ENCODE measurements at places on chromosomes 6 and 20. TPM values are rescaled to one million over a fixed set of nuclear protein-coding genes. Genes with fewer than 3 reads are reported as not detected.

The TFAP2A gene
- 0.51 TPM for total RNA-seq

- DNase-seq, result no peak
Measured at GRCh38 chr6:34161857-34162515, 16.1 kb upstream of the GRM4 start.

- DNase-seq, result no peak
Measured at GRCh38 chr6:87257565-87257964, 64.8 kb upstream of the SMIM8 start.

DNA sequence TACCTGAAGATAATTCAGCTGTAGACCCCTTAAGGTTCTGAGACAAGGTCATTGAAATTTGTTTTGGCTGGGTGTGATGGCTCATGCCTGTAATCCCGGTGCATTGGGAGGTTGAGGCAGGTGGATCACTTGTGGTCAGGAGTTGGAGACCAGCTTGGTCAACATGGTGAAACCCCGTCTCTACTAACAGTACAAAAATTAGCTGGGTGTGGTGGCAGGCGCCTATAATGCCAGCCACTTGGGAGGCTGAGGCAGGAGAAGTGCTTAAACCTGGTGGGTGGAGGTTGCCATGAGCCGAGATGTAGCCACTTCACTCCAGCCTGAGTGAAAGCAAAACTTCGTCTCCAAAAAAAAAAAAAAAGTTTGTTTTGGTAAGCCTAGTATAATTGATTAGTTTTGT is 11.0 kb downstream of the SRSF3 start:
- no peak for DNase-seq

DNA sequence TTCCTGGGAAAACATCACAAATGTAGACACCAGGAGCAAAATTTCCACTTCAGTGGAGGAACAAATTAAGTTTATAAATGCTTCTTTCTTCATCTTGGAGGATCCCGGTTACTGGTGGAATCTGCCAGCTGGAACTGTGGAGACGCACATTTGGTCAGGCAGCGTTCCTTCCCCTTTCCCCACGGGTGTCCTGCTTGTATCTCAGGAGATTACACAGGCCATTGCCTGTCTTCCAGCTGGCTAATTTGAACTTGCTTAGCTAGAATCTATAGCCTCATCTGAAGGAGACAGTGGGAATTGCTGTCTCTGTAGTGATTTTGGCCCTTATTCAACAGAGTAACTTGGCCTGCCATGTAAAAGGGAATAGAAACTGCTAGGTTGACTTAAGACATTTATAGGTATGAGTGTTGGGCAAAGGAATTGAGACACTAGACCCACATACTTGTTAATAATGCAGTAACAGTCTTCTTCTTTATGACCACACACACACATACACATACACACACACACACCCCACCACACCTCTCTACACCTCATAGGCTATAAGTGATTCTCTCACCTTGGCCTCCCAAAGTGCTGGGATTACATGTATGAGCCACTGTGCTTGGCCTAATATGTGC is 34.4 kb downstream of the TSBP1 start:
- no peak for DNase-seq

GRCh38 chr20:25592135-25592852 is 7.0 kb upstream of the NINL start:
- DNase-seq, result no peak

DNA sequence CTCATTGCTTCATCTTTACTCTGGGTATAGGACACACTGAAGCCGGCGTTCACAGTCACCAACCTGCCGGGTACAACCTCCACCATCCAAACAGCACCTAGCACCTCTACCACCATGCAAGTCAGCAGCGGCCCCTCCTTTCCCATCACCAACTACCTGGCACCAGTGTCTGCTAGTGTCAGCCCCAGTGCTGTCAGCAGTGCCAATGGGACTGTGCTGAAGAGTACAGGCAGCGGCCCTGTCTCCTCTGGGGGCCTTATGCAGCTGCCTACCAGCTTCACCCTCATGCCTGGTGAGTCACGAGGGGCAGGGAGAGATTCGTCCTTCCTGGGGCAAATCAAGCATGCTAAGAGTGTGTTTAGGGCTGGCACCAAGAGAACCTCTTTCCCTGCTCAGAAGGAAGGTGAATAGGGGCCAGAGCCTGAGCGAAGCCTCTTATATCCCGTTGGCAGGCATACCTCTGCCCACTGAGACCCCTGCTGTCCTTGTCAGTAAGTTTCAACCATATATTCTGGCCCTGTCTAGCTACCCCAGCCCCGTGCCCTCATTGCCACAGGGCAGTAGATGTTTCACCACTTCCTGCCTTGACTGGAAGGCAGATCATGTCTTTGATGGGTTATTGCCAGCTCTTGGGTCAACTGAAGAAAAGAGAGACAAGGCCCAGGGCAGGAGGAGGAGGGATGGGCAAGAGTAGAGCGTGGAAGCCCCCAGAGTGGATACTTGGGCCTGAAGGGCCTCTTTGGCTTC is 4.8 kb downstream of the SRF start:
- DNase-seq, result no peak

DNA sequence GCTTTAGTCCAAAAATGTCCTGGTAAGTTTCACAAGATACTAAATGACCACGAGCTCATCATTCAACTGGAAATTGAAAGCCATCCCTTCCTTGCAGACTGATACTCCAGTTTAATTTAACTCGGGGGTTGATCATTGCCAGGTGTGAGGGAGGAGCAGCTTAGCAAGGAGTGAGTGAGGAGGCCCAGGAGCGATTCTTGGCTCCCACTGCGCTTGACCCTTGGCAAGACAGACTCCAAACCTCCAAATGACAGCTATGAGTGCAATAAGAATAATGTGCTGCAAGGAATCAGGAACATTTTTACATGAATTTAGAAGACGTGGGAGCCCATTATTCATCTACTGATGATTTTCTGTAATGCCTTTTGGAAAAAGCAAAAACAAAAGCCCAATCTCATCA is 64.9 kb downstream of the LAMA4 start:
- no peak for DNase-seq

- no peak for DNase-seq
Measured at GRCh38 chr6:135383766-135384165, 113.8 kb downstream of the AHI1 start.

GRCh38 chr6:119122336-119122735 is 43.9 kb upstream of the FAM184A start:
- DNase-seq, result no peak

DNA sequence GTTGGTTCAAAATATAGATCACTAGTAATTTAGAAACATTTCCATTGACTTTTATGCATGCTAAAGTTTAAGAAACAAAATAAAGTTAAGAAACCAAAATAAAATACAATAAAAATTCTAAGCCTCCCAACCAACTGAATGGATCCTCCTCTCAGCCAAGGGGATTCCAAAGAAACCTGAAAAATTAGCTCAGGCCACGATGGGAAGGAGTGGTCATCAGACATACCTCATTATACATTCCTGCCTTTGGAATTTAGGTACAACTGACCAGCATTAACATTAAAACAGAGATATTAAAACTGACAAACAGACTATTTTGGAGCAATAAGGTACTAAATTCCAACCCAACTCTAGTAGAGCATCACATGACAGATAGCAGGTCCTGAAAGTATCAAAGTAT is 275.2 kb downstream of the PKHD1 start:
- DNase-seq, result no peak

- DNase-seq, result no peak
Measured at GRCh38 chr6:41967312-41968287, 26.0 kb upstream of the CCND3 start.

DNA sequence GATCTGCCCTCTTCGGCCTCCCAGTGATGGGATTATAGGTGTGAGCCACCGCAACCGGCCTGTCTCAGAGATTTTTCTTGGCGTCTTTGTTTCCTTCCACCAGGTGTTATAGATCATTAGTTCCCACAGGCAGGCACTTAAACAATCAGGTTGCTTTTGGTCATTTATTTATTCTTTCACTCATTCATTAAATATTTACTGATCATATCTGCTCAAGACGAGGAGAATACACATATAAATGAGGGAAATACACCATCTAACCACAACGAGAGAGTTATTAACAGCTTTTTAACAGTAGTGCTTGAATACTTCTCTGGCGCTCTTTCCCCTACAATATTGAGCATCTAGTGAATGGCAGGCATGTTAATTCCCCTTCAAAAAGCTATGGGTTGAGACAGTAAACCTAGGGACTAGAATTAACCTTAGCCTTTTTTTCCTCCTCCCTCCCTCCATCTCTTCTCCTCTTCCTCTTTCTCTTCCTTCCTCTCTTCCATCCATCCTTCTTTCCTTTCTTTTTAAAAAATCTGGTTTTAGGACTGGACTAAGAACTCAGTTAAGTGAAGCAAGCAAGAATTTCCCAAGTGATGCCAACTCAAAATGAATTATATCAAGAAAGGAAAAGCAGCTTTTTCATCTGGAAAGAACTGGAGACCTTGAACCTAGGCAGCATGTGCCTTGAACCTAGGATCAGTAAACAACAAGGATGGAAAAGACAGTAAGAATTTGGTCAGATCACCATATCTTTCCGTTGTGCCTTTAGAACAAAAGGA is 41.1 kb upstream of the RFPL4B start:
- DNase-seq, result no peak

Data from Right ventricle myocardium superior (tissue), 1 donor.